ENCODE measurements at places on chromosomes 3 and 15. TPM values are rescaled to one million over a fixed set of nuclear protein-coding genes. Genes with fewer than 3 reads are reported as not detected.

Gene SLC28A2
- polyA plus RNA-seq: not detected

Gene COLQ
- 0.19 TPM for polyA plus RNA-seq

Gene IL17RD
- polyA plus RNA-seq: 0.56 TPM

Gene ALDH1L1
- polyA plus RNA-seq: 0.49 TPM

Gene ADAMTSL3
- polyA plus RNA-seq: not detected

Gene MEGF11
- polyA plus RNA-seq: not detected

Gene CILP
- polyA plus RNA-seq: not detected

Gene PPARG
- 0.49 TPM for polyA plus RNA-seq
